ENCODE measurements at places on chromosomes 3 and 15. TPM values are rescaled to one million over a fixed set of nuclear protein-coding genes. Genes with fewer than 3 reads are reported as not detected.

The TNNC1 gene
- 4.6 TPM for polyA plus RNA-seq

The NRG4 gene
- not detected for polyA plus RNA-seq

The DOCK3 gene
- 0.10 TPM for polyA plus RNA-seq

The ST6GAL1 gene
- polyA plus RNA-seq, result 2.9 TPM

The MOBP gene
- not detected for polyA plus RNA-seq

The PLA2G4E gene
- polyA plus RNA-seq, result not detected

All from IMR-90 (cell line).